ENCODE measurements at places on chromosomes 3 and 15.
A peak's percentile ranks its signal among the peaks of the same experiment; 100 is the strongest.

DNA sequence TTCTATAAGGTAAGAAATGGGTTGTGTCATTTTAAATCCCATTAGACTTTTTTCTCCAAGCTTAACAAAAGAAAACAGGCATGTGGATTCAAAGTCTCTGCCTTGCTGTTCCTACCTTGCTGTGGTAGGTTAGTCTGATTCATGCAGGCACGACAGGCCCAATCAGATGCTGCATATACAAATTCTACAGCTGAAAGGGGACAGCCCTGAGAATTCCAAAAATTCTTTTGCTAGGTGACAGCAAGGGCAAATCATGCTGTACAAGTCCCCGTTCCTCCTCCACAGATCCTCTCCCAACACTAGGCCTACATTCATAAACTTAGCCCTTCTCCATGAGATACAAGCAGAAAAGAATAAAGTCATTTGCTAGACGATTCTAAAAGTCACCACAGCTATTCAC is 161.2 kb upstream of the THBS1 start:
- no peak for DNase-seq

- no peak for DNase-seq
Measured at GRCh38 chr15:89704411-89704810, 13.8 kb downstream of the WDR93 start.

DNA sequence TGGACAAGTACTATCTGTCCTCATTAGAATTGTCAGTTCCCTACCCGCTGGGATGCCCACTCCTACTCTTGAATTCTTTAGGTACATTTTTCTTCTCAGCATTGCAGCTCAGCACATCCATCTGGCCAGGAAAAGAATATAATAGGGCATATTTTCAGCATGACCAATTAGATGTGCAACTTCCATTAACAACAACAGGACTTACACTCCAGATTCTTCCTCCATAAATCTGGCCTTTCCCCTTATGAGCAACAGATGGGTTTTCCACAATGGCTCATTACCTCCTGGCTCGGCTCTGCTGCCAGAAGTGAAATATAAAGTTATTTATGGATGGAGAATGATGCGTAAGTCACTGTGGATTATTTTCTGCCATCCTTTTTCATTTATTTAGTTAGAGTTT is 443.8 kb upstream of the TGFBR2 start:
- no peak for DNase-seq

GRCh38 chr15:23687143-23687470 is at the start of gene NDN:
TSS of gene NDN (minus strand) at chr15:23687305. CDS start at chr15:23687217, 88 bp downstream.
- no peak for DNase-seq

DNA sequence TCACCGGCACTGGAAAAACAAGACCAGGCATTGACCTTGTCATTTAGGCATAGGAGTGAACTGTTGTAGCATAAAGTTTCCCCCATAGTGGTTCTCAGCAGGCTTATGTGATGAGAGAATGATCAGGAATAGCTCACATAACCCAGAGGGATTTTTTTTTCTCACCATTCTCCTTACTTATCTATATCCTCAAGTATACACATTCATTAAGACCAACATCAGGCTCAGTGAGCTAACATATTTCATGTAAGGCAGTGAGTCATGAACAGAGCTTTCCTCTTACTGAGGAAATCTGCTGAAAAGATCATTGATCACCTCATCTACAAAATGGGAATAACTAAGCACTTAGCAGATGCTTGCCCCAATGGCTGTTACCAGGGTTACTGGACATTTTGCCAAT is 396.6 kb upstream of the TMCO5A start:
- no peak for DNase-seq

DNA sequence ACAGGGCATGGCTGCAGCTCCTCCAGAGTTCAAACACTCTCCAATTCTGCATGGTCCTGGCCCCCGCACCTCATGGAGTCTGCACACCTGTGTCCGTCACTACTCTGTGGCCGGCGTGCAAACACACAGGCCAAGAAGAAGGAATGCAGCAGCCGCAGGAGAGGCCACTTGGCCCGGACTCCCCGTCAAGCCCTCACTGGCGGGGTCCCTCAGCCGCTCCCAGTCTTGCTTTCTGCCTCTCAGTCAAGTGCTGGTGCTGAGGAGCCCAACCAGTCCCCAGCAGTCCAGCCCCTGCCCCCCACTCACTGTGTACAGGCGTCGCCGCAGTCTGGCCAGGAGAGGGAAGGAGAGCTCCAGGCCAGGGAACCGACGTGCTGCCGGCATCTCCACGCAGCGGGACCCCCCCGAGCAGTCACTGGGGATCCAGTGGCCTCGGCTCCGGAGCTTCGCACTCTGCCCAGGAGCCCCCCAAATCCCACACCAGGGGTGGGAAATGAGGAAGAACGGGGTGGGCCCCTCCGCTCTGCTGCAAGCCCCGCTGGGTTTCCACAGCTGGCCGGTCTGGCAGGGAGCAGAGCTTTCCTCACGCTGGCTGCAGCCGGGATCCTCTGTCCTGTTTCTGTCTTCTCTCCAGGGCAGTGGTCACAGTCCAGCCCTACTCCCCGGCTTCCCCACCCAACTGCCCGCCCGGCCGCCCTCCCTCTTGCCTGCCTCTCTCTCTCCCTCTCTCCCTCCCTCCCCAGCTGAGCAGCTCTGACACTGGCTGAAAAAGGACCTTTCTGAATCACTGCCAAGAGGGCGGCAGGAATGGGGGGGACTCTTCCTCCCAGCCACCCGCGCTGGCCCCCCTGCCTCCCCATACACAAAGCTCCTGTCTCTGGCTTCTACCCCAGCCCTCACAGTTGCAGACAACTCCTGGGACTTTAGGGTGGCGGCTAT is 16.0 kb downstream of the TNK2 start:
- peak; percentile 70 for DNase-seq

DNA sequence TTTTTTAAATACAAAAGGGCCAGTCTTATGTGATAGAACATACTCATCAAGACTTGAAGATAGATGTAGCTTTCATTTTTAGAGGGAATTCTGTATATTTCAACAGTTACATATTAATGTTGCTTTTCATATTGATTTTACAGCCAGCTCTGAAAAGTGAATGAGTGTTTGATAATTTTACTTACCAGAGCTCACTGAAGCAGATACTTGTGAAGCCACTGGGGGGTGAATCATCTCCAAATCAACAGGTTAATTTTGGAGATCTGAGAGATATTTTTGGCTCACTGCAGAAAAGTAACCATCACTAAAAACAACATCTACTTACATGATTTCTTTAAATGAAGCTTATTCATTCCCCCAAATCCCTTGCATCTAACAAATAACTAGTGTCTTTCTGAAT is 24.7 kb downstream of the TNFAIP8L3 start:
- no peak for DNase-seq

- DNase-seq: no peak
Measured at GRCh38 chr3:47394881-47395280, 14.1 kb downstream of the PTPN23 start.

DNA sequence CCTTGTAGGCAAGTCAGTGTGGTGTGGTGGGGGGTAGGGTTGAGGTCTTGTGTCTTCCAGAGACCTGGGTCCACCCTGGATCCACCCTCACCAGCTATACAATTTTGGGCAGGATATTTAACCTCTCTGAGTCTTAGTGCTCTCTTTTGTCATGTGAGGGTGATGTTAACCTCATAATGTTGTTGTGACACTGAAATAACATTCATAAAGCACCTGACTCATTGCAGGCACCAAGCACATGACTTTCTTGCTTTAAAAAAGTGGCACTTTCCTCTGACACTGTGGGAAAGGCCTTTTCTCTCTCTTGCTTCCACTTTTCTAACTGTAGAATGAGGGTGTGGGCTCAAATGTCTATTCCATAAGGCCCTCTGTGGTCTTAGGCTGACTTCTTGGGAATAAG is 75.5 kb downstream of the SCN10A start:
- no peak for DNase-seq

- peak; percentile 54 for DNase-seq
Measured at GRCh38 chr15:89740137-89740536, 10.9 kb downstream of the MESP1 start.

DNA sequence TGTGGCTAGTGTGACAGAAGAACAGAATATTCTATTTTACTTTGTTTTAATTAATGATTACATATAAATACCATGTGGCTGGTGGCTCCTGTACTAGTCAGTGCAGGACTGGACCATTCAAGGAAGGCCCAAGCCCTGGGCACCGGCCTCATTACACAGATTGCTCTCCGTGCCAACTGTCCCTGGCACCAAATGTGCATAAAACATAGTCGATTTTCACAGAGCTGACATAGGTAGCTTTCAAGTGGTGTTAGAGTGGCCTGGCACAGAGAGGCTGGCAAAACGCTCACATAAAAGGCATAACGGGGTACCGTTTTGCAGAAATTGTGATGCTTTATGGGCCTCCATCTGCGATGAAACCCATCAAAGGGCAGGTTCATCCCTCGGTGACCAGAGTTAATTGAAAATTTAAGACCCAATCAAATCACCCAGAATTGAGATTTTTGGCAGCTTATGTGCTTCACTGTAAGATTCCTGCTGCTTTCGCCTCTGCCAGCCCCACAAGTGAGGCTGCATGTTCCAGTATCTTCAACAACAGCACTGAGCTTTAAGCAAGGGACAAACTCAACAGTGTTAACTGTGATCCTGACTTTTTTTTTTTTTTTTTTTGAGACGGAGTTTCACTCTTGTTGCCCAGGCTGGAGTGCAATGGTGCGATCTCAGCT is 25.9 kb downstream of the RFTN1 start:
- no peak for DNase-seq

- DNase-seq: no peak
Measured at GRCh38 chr15:69480932-69481331, 28.3 kb downstream of the RPLP1 start.

- DNase-seq: no peak
Measured at GRCh38 chr3:153437666-153438065, 275.6 kb downstream of the RAP2B start.

DNA sequence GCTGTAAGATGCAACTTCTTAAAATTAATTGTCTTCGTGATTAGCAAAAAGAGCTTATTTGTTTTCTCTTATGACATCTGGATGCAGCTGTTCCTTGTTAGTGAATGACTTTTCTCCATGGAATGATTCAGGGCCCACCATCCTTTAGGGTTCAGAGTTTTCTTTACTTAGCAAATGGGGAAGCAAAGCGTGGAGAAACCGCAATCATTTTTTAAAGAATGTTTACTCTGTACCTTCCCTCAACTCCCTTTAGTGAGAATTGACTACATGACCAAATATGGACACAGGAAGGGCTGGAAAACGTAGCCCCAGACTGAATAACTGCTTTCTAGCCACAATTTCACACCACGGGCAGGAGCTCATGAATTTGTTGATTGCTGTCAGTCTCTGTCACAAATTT is 130.1 kb downstream of the EDEM1 start:
- no peak for DNase-seq

DNA sequence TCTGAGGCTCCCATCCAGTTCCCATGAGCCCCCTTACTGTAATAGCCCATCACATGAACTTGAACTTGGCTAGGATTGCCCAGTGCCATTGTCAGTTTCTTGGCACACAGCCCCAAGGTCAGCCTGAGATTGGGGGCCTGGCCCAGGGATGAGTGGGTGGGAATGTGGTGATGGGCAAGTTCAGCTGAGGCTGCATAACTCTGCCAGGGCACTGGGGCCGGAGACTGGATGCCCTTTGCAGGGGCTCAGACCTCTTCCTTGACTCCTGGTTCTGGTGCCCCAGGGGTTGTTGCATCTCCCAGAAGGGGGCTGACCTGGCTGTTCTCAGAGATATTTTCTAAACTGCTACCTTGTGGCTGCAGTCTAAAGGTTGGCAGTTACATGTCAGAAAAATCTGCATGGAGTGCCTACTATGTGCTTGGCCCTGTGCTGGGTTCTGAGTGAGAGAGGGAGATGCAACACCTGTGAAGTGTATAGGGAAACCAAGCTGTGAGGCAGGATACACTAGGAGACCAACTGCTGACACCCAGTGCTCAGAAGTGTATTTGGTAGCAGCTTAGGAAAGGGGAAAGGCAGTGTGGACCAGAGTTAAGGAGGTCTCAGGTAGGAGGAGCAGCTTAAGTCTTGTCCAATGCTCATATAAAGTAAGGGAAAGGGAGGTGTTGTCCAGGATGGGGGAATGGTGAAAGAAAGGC is 74.8 kb upstream of the PRR23C start:
- DNase-seq: no peak

DNA sequence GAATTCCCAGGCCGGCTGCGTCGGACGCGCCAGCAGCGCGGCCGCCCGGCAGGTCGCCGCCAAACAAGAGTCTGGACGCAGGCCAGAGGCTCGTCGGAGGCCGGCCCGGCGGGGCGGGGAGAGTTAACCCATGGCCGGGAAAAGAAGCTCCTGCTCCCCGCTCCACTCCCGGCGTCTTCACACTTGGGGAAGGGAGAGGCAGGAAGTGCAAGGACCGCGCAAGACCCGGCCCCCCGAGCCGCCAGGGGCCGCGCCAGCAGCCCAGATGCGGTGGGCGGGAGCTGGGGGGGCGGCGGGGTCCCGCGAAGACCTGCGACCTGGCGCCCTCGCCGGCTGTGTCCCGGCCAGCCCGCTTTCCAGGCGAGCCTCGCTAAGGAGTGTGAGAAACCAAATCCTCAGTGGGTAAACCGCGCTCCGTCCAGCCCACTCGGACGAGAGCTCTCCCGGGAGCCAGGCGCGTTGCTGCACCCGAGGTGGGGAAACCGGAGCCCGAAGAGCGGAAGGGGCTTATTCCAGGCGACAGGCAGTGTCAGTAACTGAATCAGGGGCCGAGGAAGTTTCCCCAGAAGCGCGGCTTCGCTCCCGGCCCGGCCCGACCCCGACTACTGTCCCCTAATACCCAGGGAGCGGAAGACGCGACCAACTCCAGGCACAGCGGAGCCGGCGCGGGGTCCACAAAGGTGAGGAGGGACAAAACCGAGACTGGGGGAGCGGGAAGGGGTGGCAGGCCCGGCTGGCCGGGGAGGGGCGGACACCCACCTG is 721 bp downstream of the ADAMTS7 start:
- DNase-seq: no peak

- no peak for DNase-seq
Measured at GRCh38 chr3:112460519-112461195, 38.6 kb downstream of the BTLA start.

Measured in NCI-H2081 treated with DMSO at 0.1 percent for 48 hours (cell line).